ENCODE measurements at places on chromosomes 16 and 17.
A peak's percentile ranks its signal among the peaks of the same experiment; 100 is the strongest.

- DNase-seq, result no peak
Measured at GRCh38 chr16:20611350-20611902, 35.3 kb upstream of the ACSM2B start.

DNA sequence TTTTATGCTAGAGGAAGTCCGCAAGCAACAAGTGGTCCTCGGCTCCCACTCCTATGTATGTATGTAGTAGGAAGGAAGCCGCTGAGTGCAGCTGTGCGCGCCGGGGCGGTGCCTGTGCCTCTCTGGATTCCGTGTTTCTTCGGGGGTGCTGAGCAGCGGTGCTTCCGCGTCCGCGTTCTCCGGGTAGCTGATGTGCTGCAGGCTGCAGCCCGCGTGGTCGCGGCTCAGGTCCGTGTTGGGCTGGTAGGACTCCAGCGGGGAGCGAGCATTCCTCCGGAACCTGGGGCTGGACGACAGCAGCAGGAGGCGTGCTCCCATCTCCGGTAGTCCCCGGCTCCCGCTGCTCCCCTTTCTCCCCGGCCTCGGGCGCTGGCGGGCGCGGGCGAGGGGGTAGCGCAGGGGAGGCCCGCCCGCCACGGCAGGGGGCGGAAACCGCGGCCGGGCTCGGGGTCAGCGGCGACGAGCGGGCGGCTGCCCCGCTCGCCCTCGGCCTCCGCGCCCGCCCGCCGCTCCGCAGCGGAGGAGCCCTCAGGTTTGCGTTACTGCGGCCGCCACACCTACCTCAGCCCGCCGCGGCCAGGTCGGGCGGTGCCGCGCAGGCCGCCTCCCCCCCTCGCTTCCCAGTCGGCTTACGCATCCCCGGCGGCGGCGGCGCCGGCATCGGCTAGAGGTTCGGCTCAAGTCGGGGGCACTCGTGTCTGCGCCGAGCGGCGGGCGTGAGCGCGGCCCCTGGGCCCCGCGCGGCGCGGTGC, 487 bp downstream of the C17orf67 start:
- DNase-seq, result peak; percentile 71

GRCh38 chr17:42311240-42312034, 23.1 kb downstream of the STAT5A start:
- no peak for DNase-seq

- no peak for DNase-seq
Measured at GRCh38 chr17:71725811-71726210, 395.0 kb upstream of the SOX9 start.

DNA sequence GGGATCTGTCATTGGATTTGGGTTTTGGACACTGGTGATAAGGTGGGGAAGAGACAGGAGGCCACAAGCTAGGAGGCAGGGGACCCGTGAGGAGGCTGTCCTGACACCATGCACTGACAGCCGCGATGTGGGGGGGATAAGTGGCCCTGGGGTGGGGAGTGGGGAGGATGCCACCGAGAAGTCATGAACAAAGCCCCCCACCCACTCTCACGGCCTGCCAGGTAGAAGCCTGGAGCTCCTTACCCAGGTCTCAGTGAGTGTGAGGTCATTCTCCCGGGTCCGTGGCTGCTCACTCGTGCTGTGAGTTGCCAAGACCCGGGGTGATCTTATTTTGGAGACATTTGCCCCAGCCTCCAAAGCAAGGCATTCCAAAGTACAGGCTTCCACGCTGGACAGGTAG, 165.9 kb upstream of the TNRC6C start:
- no peak for DNase-seq

DNA sequence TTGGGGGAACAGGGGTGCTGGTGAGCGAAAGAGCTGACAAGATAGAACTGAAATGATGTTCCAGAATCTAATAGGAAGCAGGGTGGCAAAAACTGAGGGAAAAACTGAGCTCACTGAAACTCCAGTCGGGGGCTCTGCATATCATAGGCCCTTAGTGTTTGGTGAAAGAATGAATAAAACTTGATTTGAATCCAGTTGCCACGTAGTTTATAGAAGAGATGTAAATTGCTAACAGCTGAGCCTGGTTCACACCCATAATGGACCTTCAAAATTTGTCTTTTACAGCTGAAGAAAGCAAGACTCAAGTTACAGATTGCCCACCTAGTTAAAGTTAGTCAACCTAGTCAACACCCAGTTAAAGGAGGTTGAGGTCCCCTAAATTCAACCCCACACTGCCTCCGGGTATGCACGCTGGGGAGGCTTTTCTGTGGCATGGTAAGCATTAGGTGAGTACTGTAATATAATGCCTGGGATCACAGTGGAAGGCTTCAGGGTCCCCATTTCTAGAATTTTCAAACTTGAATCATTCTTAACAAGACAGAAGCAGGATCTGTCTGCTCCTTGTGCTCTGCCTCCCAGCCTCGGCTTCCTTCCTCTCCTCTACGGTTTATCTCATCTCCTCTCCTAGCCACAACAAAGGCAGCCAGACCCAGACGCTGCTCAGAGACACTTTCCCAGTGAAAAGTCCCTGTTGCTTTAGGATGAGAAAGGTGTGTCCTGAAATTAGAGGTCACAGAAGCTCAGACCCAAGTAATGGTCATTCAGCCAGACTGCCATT, 26.9 kb upstream of the SUPT4H1 start:
- DNase-seq, result no peak

- no peak for DNase-seq
Measured at GRCh38 chr16:55542459-55543082, 23.9 kb upstream of the CAPNS2 start.

DNA sequence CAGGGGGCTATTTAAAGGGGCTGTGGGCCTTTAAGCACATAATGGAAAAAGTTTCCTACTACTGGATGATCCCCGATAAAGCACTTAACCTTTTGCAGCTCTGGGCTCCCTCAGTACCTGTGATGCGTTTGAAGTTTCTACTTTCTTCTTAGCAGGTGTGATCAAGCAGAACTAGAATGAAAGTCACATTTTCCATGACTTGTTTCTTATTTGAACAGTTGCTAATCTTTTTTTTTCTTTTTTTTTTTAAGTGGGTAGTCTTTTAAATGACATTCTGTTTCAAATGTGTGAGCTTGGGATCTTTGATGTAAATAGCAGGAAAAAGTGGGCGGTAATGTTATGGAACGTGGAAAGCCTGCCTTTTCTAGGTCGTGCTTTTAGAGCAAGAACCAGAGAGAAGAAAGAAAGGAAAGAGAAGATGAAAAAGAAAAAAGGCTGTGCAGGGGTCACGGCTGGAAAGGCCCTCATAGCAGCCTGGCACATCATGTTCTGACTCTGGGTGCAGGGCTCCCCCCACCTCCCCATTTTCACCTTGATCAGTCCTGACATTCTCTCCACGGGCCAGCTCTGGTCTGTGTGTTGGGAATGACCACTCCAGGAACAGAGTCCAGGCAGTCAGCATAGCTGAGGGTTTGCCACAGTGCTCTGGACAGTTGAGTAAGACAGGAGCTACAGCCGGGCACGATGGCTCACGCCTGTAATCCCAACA, 150.6 kb downstream of the CLEC16A start:
- peak; percentile 28 for DNase-seq

- no peak for DNase-seq
Measured at GRCh38 chr16:61403386-61403785, 632.9 kb downstream of the CDH8 start.

GRCh38 chr17:31679667-31680066, 179.4 kb downstream of the COPRS start:
- DNase-seq, result no peak

- DNase-seq, result peak; percentile 16
Measured at GRCh38 chr16:89845417-89845816, 17.1 kb downstream of the SPIRE2 start.

- no peak for DNase-seq
Measured at GRCh38 chr17:82056729-82057621, 5.3 kb downstream of the GPS1 start.

- no peak for DNase-seq
Measured at GRCh38 chr17:45018514-45018847, 33.0 kb downstream of the DCAKD start.

DNA sequence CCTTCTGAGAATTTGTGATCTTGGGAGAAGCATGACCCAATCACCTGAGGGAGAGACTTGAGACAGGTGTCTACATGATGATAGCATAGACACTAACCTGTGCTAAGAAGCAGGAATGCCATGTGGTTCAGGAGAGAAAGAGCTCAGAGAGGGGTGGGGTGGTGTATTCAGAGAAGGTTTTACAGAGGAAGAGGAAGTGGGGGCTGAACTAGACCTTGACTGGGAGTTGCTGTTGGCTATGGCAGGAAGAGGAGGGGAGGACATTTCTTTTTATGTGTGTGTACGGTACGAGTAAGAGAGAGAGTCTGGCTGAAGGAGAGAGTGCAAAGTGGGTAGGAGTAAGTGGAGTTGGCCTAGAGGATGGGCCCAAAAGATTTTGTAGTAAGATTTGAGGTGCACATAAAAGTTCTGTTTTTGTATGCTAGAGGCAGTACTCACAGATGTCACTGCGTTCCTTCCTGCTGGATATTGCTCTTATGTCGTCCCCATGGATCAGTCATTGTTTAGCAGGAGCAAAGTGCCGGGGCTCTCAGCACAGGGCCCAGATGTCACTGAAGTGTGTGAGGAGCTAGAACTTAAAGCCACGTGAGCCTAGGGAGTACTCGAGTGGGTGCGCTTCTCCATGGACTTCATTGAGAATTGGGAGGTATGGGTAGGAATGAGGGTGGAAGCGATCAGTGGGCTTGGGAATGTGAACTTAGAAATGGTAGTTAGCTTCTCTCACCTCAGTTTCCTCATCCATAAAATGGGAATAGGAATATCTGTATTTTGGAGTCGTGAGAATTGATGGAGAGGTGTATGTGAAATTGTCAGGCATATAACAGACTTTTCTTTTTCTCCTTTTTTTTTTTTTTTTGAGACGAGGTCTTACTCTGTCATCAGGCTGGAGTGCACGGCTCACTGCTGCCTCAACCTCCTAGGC, 22.1 kb downstream of the SLC7A6 start:
- DNase-seq, result no peak

- DNase-seq, result peak; percentile 60
Measured at GRCh38 chr17:17141860-17142552, 64.1 kb downstream of the PLD6 start.

DNA sequence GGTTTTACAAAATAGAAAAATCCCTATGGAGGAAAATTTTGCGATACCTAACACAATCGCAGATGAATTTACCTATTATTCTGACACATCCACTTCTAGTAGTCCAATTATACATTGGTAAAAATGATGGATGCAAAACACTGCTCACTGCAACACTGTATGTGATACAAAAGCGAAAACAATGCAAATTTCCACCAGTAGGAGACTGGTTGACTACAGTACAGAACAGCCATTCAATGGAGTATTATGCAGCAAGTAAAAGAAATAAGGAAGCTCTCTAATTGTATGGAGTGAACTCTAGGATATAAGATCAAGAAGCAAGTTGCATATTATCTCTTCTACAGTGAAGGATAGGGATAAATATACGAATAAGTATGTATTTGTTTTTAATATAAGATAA, 48.5 kb downstream of the SETD6 start:
- no peak for DNase-seq

GRCh38 chr17:1847191-1847590, 17.4 kb downstream of the RPA1 start:
- DNase-seq, result no peak

DNA sequence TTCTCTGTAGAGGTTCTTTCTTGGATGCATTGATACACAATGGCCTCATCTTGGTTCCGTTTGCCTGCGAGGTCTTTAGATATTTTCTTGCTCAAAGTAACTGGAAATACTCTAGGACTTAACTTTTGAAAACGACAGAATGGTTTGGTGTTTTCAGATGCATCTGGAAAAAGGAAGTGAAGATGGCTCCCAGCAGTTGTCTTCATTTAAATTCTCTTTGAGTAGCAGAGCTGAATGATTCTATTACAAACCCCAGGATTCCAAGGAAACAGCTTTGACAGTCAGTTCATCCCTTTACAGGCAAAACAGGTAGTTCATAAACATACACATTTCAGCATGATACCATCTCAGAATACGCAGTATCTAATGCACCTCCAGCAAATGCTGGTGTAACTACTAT, 54.8 kb downstream of the PSMD12 start:
- DNase-seq, result no peak

DNA sequence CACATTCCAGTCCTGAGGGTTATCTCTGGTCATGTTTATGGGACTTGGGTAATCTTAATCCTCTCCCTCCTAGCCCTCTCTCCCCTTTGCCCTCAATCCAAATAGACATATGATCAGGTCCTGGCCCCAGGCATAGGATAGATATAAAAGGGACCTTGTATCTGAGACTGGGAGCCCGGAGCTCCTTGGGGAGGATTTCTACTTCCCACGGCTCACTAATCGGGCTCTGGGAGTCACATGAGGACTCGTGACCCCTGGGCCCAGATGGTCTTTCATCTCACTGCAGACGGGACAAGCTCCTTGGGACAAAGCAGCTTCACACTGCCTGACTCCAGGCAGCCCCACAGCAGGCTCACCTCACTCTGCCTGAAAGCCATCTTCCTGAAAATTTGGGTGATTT, 57.8 kb upstream of the LYRM9 start:
- no peak for DNase-seq

DNA sequence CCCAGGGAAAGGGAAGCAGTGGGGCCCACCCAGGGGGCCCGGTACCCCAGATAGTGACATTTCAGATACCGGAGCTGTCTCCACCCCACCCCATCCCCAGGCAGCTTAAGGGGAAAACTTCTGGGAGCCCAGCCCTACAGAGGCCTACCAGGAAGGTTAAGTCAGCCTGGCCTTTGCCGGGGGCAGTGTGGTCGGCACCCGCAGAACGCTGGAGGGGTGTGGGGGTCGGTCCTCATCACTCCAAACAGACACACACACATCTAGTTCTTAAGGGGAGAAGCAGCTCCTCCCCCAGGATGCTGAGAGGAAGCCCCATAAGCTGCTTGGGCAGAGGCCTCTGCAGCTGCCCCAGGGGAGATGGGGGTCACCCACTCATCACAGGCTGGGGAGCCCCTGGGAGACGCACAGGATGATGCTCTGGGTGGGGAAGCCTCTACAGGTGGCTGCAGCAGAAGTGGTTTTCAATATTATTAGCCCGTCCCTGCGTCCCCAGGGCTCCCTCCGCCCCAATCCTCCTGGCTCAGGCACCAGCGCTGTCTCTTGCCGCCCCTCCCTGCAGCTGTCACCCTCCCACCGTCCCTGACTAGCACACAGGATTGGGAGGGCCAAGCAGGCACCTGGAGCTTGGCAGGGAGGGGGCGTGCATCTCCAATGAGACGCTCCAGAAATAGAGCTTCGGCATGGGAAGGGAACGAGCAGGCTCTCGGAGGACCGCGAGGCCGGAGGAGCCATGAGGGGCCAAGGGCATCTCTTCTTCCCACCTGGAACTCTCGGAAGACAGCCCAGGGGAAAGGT, 1.4 kb upstream of the ABR start:
- DNase-seq, result no peak

Measured in activated naive CD4-positive, alpha-beta T cell treated with Interleukin-2 at 50 U/mL for 16 hours (primary cell).